ENCODE measurements at places on chromosomes 11 and 22. TPM values are rescaled to one million over a fixed set of nuclear protein-coding genes. Genes with fewer than 3 reads are reported as not detected.

Gene HEPACAM
- not detected for total RNA-seq

Gene PATE4
- total RNA-seq: not detected

Gene SLC22A6
- total RNA-seq: not detected

Gene HBB
- not detected for total RNA-seq

Gene PACS1
- 17.9 TPM for total RNA-seq

Gene SNAP29
- 7.0 TPM for total RNA-seq

Gene WNT11
- total RNA-seq: 1.1 TPM

Gene PVALB
- total RNA-seq: not detected

Gene PATE2
- not detected for total RNA-seq

Gene PLAAT5
- total RNA-seq: 0.09 TPM

Gene YPEL1
- 1.1 TPM for total RNA-seq

Gene F2
- total RNA-seq: 0.18 TPM

Gene UPK3A
- not detected for total RNA-seq

Gene OR52I1
- not detected for total RNA-seq

Gene PDE2A
- total RNA-seq: 0.18 TPM

Gene GPHA2
- not detected for total RNA-seq

Gene CPT1B
- 1.00 TPM for total RNA-seq

Gene TIMP3
- 82.1 TPM for total RNA-seq

Gene FXYD2
- total RNA-seq: not detected

Gene JOSD1
- total RNA-seq: 40.2 TPM

Gene PRR33
- total RNA-seq: not detected

Gene TRMT2A
- total RNA-seq: 47.9 TPM

Gene CCDC134
- 7.0 TPM for total RNA-seq

Gene MGAT3
- total RNA-seq: under 0.01 TPM

Gene C22orf31
- 0.14 TPM for total RNA-seq

Gene NCR3LG1
- 5.0 TPM for total RNA-seq

Gene ACR
- total RNA-seq: not detected

Gene KDM4D
- 0.43 TPM for total RNA-seq

Gene DDI1
- under 0.01 TPM for total RNA-seq

Gene FOSL1
- total RNA-seq: 4.4 TPM

Gene FGF3
- not detected for total RNA-seq

Gene UBQLNL
- total RNA-seq: 0.14 TPM

Gene LRRC56
- 0.85 TPM for total RNA-seq

Gene NLRP14
- total RNA-seq: 0.09 TPM

Gene GP1BB
- 1.00 TPM for total RNA-seq

Gene APOL5
- total RNA-seq: not detected

Gene TRIM29
- total RNA-seq: 0.57 TPM

Gene GRIA4
- total RNA-seq: under 0.01 TPM

Gene PRMT3
- 12.9 TPM for total RNA-seq

Gene PRODH
- 0.18 TPM for total RNA-seq

Gene CYB5R2
- 6.9 TPM for total RNA-seq

Gene NXPE2
- total RNA-seq: 0.14 TPM

Gene OR52E1
- total RNA-seq: not detected

Gene TEAD1
- total RNA-seq: 75.5 TPM

Gene ESAM
- total RNA-seq: 0.14 TPM

Gene TRPM5
- total RNA-seq: not detected

Gene KRTAP5-10
- not detected for total RNA-seq

Gene LGALS1
- total RNA-seq: 14,244 TPM

Gene TRIM34
- total RNA-seq: 8.7 TPM

Gene ZNHIT2
- total RNA-seq: 6.3 TPM

Measured in smooth muscle cell of bladder (primary cell).